ENCODE measurements at places on chromosomes 2 and 18.

DNA sequence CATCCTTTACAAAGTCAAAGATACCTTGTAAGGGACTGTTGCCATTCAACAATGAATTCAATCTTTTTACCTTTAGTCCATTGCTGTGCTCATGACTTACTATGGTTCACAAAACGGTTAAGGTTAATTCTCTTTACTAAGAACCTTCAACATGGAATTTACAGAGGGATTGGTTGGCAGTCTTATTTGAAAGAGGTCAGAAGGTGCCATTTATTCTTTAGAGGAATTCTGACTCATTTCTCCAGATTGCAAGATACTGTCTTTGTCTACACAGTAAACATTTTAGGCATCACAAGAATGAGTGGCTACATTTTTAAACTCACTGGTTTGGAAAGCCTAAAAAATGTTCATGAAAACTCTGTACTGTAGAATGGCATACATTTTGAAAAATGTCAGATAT, 17.4 kb downstream of the KCNH7 start:
- no peaks in the 10 kb centered on the region for H3K27me3 ChIP-seq
- no peak overlapping the region for H3K4me3 ChIP-seq
- H3K27ac ChIP-seq = no peak overlapping the region

DNA sequence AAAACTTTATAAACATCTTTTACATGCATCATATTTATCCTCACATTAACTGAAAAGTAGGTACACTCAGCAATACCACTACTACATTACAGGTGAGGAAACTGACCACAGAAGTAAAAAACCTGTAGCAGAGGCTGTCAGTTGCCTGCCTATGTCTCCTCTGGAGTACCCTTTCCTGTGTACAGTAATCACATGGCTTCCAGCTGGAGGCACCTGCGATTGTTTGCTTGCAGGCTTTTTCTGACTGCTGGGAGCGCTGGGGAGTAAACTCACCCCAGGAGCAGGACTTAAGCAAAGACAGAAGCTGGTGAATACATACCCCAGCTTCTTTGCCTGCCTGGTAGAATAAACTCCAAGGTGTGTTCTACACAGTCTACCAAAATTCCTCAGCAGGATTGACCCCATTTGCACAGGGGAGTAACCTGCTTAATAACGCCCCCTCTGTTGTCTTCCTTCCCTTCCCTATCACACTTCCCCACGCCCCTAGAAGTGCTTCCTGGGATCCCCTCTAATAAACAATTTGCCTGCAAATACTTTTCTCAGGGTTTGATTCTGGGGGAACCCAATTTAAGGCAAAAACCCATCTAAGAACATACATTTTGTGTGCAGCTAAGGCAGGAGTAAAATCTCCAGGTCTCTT, 138.9 kb downstream of the PTH2R start:
- no peaks in the 10 kb centered on the region for H3K27me3 ChIP-seq
- H3K36me3 ChIP-seq = no peaks in the 10 kb centered on the region
- peak; percentile 28 for DNase-seq
- H3K4me3 ChIP-seq = no peak overlapping the region
- peaks cover 17% of the 10 kb centered on the region for H3K4me1 ChIP-seq

DNA sequence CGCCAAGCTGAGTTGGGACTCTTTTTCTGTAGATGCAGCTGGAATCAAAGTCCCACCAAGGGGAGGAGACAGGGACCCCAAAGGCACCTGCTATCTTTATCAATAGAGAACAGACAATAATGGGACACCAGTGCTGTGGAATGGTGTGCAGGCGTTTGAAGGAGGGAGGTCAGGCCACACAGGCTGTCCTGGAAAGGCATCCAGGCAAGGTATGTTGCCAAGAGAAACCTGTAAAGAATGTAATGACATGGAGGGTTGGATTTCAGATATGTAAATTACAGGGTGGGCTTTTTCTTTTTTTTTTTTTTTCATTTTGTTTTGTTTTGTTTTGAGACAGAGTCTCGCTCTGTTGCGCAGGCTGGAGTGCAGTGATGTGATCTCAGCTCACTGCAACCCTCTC, 9.7 kb upstream of the NMUR1 start:
- no peaks in the 10 kb centered on the region for H3K36me3 ChIP-seq
- H3K27me3 ChIP-seq = no peaks in the 10 kb centered on the region
- no peak for DNase-seq
- H3K4me1 ChIP-seq = peaks cover under 1% of the 10 kb centered on the region
- no peak overlapping the region for H3K27ac ChIP-seq

DNA sequence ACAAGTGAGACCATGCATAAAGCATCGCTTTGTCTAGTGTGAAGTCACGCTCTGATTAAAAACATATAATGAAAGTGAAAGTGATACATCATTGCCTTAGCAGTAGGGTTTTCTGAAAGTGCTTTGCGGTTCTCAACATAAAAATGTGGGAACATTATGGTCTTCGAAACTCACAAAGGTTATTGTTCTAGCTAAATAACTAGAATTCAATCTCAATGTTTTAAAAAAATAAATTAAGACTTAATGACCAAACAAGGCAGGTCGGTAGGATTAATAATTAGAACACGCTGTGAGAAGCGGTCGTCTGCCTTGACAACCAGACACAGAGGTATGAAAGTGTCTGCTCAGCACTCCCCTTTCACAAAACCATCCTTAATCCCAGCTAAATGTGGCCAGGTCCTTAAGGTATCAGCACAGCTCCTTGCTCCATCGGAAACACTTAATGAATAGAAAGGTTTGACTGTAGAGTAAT, 42.2 kb downstream of the KLHL14 start:
- H3K27me3 ChIP-seq = peaks cover 20% of the 10 kb centered on the region
- peaks cover 10% of the 10 kb centered on the region for H3K4me1 ChIP-seq
- no peak overlapping the region for H3K27ac ChIP-seq

GRCh38 chr2:105617631-105618350, 126.9 kb upstream of the NCK2 start:
- no peak for DNase-seq
- H3K36me3 ChIP-seq = no peaks in the 10 kb centered on the region
- no peak overlapping the region for H3K27ac ChIP-seq

- DNase-seq = no peak
- H3K4me1 ChIP-seq = no peaks in the 10 kb centered on the region
- H3K4me3 ChIP-seq = no peak overlapping the region
Observed at GRCh38 chr2:124975224-124975623, 950.1 kb downstream of the CNTNAP5 start.

- no peaks in the 10 kb centered on the region for H3K27me3 ChIP-seq
- H3K36me3 ChIP-seq = no peaks in the 10 kb centered on the region
- no peak overlapping the region for H3K4me3 ChIP-seq
- H3K27ac ChIP-seq = no peak overlapping the region
- peaks cover 5% of the 10 kb centered on the region for H3K4me1 ChIP-seq
- no peak for DNase-seq
Observed at GRCh38 chr2:73931531-73932500, 5.1 kb downstream of the DGUOK start.

GRCh38 chr2:9423100-9423921, at the start of the genes CPSF3 and ITGB1BP1:
Gene CPSF3 (plus strand): TSS chr2:9423654. CDS start chr2:9423774, 120 bp downstream.
Gene ITGB1BP1 (minus strand): TSS chr2:9423528. CDS start chr2:9418697, 4,831 bp downstream.
- H3K4me1 ChIP-seq = peaks cover 36% of the 10 kb centered on the region
- no peaks in the 10 kb centered on the region for H3K27me3 ChIP-seq
- peak within 1 kb of the TSS; percentile 94 for H3K4me3 ChIP-seq
- DNase-seq = peak; percentile 98
- peak within 1 kb of the TSS; percentile 80 for H3K27ac ChIP-seq

DNA sequence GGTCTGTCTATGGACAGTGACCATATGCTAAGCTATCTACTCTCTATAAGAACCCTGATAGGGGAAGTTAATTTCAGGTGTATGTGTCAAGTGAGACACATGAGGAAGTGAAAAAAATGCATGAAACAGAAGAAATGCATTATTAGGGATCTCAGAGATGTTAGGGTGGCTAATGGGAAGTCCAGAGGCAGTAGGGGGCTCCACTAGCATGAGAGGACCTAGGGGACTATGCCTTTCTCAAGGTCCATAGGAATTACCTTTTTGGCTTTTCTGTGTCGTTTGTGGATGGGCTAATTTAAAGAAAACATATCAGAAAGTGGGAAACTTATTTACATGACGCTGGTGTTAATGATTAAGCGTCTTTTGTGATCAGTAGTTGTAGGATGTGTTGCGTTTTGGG, 1653.2 kb downstream of the DPP10 start:
- no peak overlapping the region for H3K27ac ChIP-seq
- H3K36me3 ChIP-seq = no peaks in the 10 kb centered on the region
- H3K4me1 ChIP-seq = no peaks in the 10 kb centered on the region
- no peak overlapping the region for H3K4me3 ChIP-seq
- H3K27me3 ChIP-seq = no peaks in the 10 kb centered on the region

GRCh38 chr2:200212862-200213425, 93.5 kb upstream of the SPATS2L start:
- no peaks in the 10 kb centered on the region for H3K27me3 ChIP-seq
- no peak overlapping the region for H3K4me3 ChIP-seq
- DNase-seq = no peak
- no peaks in the 10 kb centered on the region for H3K4me1 ChIP-seq
- no peaks in the 10 kb centered on the region for H3K36me3 ChIP-seq
- no peak overlapping the region for H3K27ac ChIP-seq

GRCh38 chr18:63479826-63480225, 3.1 kb downstream of the SERPINB5 start:
- H3K4me3 ChIP-seq = no peak overlapping the region
- no peaks in the 10 kb centered on the region for H3K27me3 ChIP-seq
- no peaks in the 10 kb centered on the region for H3K36me3 ChIP-seq
- H3K27ac ChIP-seq = no peak overlapping the region
- no peaks in the 10 kb centered on the region for H3K4me1 ChIP-seq

DNA sequence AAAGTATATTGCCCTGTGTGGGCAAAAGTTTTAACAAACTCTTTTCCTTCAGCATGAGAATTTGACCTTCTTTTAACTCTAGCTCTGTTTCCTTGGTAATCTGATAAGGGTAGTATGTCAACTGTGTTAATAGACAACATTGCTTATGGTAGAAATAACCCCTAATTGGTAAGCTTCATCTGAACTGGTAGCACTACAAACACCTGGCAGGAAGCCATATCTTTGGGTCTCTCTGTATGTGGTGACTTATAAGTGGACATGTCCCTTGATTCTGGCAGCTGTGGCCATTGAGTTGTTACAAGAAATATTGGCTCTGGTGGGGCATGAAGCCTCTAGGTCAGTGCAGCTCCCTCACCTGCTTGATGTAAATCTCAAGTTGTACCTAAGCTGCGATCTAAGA, 46.9 kb downstream of the MBD5 start:
- no peaks in the 10 kb centered on the region for H3K4me1 ChIP-seq
- no peaks in the 10 kb centered on the region for H3K36me3 ChIP-seq
- no peak overlapping the region for H3K4me3 ChIP-seq
- no peak for DNase-seq

All from MM.1S (cell line).